ENCODE measurements at places on chromosomes 2 and 18. TPM values are rescaled to one million over a fixed set of nuclear protein-coding genes. Genes with fewer than 3 reads are reported as not detected.

- no peaks in the 10 kb centered on the region for H3K4me1 ChIP-seq
- no peak overlapping the region for H3K27ac ChIP-seq
- peak; percentile 88 for DNase-seq
- H3K27me3 ChIP-seq: no peaks in the 10 kb centered on the region
These were observed 13.5 kb downstream of the ZFP36L2 start for GRCh38 chr2:43212931-43213330.

- no peaks in the 10 kb centered on the region for H3K4me1 ChIP-seq
- H3K27ac ChIP-seq: no peak overlapping the region
- no peak overlapping the region for H3K4me3 ChIP-seq
- peaks cover 21% of the 10 kb centered on the region for H3K36me3 ChIP-seq
- no peaks in the 10 kb centered on the region for H3K27me3 ChIP-seq
- DNase-seq: peak; percentile 35
These were observed 40.5 kb downstream of the ANO7 start for GRCh38 chr2:241228860-241229516.

GRCh38 chr18:31555971-31556747 lies 35.5 kb upstream of the TTR start:
- no peaks in the 10 kb centered on the region for H3K27me3 ChIP-seq
- no peak overlapping the region for H3K4me3 ChIP-seq
- no peaks in the 10 kb centered on the region for H3K36me3 ChIP-seq
- DNase-seq: no peak
- no peak overlapping the region for H3K27ac ChIP-seq
- H3K4me1 ChIP-seq: no peaks in the 10 kb centered on the region

- no peak overlapping the region for H3K4me3 ChIP-seq
- no peak for DNase-seq
- no peak overlapping the region for H3K27ac ChIP-seq
- H3K4me1 ChIP-seq: no peaks in the 10 kb centered on the region
- H3K27me3 ChIP-seq: no peaks in the 10 kb centered on the region
- no peaks in the 10 kb centered on the region for H3K36me3 ChIP-seq
These were observed 86.3 kb downstream of the PMS1 start for GRCh38 chr2:189870381-189871085.

The ACMSD gene
- total RNA-seq: not detected

The REG1B gene
- 4.9 TPM for total RNA-seq

The C2orf92 gene
- total RNA-seq: 10.3 TPM

The STK17B gene
- 30.0 TPM for total RNA-seq

The MYO1B gene
- 61.1 TPM for total RNA-seq

Measured in aorta (tissue), 5 donors.